ENCODE measurements at places on chromosomes 6 and 20. TPM values are rescaled to one million over a fixed set of nuclear protein-coding genes. Genes with fewer than 3 reads are reported as not detected.

- DNase-seq, result no peak
- H3K4me3 ChIP-seq, result no peak overlapping the region
- peaks cover 60% of the 10 kb centered on the region for H3K4me1 ChIP-seq
- H3K27me3 ChIP-seq, result no peaks in the 10 kb centered on the region
- H3K36me3 ChIP-seq, result peaks cover 100% of the 10 kb centered on the region
Measured at GRCh38 chr20:35709259-35709658, 10.1 kb downstream of the ROMO1 start.

DNA sequence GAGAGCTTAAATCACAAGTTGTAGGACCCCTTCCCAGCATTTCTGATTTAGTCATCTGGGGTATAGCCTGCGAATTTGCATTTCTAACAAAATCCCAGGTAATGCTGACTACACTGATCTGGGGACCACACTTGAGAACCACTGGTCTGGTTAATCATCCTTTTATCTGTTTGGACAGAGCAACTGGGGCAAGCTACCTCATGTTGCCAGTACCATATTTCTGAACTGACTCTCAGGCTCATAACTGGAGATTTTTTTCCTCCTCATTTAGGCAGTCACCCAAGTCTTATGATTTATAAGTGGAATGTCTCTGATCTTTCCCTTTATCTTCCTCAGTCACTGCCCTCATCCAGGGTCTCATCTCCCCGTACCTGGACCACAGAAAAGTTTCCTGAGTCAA is 12.0 kb upstream of the GTF3C6 start:
- H3K27ac ChIP-seq, result no peak overlapping the region
- no peak for DNase-seq
- peaks cover 8% of the 10 kb centered on the region for H3K4me1 ChIP-seq
- H3K27me3 ChIP-seq, result no peaks in the 10 kb centered on the region

- peak; percentile 21 for DNase-seq
- H3K27me3 ChIP-seq, result peaks cover 9% of the 10 kb centered on the region
- H3K4me3 ChIP-seq, result no peak overlapping the region
- no peaks in the 10 kb centered on the region for H3K4me1 ChIP-seq
- no peak overlapping the region for H3K27ac ChIP-seq
Measured at GRCh38 chr6:169975701-169976100, 224.3 kb downstream of the ERMARD start.

DNA sequence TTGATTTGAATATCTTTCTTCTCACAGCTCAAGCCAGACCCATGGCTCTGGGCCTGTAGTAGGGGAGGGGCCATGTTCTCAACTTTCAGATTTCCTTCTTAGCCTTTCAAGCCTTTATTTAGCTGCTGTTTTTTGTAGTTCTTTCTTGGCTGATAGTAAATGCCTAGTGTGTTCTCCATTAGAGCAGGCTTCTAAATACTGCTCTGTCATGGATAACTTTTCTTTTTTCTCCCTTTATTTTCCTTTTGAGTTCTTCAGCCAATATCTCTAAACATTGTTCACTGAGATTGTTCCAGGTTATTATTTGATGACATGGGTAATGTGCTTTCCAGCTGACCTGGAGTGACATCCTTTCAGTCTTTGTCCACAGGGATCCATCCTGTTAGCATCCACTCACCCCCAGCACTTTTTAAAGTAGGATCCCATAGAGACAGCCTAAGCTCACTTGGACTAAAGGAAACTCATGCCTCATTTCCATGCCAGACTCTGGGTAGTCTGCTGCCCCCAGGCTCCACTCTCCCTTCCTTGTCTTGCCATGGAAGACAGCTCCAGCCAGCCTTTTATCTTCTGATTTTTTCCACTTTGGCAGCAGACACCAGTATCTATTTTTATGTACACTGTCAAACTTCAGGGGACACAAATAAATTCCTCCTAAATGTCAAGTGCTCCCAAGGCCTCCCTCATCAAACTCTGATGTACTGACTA is 645.6 kb downstream of the RNF144B start:
- no peaks in the 10 kb centered on the region for H3K36me3 ChIP-seq
- H3K4me1 ChIP-seq, result no peaks in the 10 kb centered on the region
- H3K27me3 ChIP-seq, result no peaks in the 10 kb centered on the region
- DNase-seq, result no peak
- H3K4me3 ChIP-seq, result no peak overlapping the region
- no peak overlapping the region for H3K27ac ChIP-seq

- no peaks in the 10 kb centered on the region for H3K4me1 ChIP-seq
- no peaks in the 10 kb centered on the region for H3K36me3 ChIP-seq
- H3K27ac ChIP-seq, result no peak overlapping the region
- H3K27me3 ChIP-seq, result no peaks in the 10 kb centered on the region
- H3K4me3 ChIP-seq, result no peak overlapping the region
Measured at GRCh38 chr6:160667639-160668481, 3.8 kb upstream of the LPA start.

DNA sequence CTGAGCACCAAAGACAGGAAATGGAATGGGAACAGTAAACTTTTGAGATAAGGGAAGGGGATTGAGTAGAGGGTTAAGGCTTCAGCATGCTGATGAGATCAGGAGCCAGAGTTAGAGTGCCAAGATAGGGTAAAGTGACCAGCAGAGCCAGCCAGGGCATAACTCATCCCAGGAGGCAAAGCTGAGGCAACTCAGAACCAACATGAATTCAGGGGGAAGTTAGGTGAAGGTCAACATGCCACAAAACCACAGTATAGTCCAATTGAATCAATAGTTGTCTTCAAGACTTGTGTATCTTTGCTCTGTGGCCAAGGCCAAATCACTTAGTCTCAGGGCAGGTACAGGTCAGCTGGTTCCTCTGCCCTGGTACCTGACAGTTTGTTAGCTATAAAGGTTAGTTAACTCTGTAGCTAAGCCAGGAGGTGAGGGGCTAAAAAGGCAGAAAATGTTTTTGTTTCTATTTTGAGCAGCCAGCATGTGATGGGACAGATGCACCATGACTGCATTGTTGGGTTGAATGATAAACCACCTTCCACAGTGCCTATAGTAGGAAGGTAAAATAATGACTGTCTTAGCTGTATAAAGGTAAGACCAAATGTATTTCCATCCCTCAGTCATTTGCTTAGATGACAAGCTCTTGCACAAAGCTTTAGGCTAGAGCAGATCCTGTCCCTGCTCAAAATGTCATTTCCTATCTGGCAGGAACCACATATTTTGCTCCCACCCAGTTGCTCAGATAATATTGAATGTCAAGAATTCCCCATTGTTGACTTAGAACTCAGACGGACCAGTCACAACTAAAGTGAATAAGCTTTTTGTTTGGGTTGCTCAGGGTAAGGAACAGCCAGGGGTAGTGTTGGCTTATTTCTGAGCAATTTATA is 15.8 kb downstream of the RNF8 start:
- peaks cover 89% of the 10 kb centered on the region for H3K36me3 ChIP-seq
- H3K4me1 ChIP-seq, result peaks cover 17% of the 10 kb centered on the region
- H3K27me3 ChIP-seq, result no peaks in the 10 kb centered on the region
- no peak overlapping the region for H3K27ac ChIP-seq
- DNase-seq, result no peak
- no peak overlapping the region for H3K4me3 ChIP-seq

DNA sequence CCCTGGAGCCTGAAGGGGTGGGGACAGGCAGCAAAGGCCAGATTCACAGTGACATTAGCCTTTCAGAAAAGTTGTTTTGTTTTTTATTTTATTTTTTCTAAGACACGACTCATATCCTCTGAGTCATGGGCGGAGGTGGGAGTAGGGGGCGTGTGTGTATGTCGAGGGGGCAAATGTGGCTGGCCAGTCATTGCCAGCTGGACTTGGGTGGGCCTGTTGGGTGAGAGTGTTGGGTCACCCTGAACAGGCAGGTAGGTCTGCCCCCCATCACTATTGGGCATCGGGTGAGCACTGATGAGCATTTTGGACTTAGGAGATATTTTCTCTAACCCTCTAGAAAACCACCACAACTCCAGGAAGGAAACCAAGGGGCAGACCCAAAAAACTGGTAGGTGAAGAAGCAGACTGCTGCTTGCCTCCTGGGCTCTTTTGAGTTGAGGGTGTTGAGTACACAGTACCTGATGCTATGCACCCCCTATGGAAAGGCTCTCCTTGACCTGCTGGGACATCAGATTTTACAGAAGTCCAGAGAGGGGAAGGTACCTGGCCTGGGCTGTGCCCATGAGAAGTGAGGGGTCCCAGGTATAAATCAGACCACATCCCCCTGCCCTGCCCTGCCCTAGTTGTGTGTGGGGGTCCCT is 5.6 kb downstream of the SMIM29 start:
- DNase-seq, result no peak
- H3K27ac ChIP-seq, result peak overlapping the region; percentile 10
- H3K4me1 ChIP-seq, result peaks cover 59% of the 10 kb centered on the region
- no peaks in the 10 kb centered on the region for H3K27me3 ChIP-seq
- no peak overlapping the region for H3K4me3 ChIP-seq
- no peaks in the 10 kb centered on the region for H3K36me3 ChIP-seq

DNA sequence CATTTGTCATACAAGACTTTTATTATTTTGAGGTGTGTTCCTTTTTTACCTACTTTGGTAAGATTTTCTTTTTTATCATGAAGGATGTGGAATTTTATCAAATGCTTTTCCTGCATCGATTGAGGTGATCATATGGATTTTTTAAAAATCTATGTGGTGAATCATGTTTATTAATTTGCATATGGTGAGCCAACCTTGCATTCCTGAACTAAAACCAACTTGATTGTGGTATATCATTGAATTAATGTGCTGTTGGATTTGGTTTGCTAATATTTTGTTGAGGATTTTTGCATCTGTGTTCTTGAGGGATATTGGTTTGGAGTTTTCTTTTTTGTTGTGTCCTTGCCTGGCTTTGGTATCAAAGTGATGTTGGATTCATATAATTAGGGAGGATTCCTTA is 848.1 kb upstream of the EYS start:
- H3K4me1 ChIP-seq, result no peaks in the 10 kb centered on the region
- H3K27me3 ChIP-seq, result no peaks in the 10 kb centered on the region
- H3K36me3 ChIP-seq, result no peaks in the 10 kb centered on the region
- DNase-seq, result no peak
- H3K27ac ChIP-seq, result no peak overlapping the region
- H3K4me3 ChIP-seq, result no peak overlapping the region

DNA sequence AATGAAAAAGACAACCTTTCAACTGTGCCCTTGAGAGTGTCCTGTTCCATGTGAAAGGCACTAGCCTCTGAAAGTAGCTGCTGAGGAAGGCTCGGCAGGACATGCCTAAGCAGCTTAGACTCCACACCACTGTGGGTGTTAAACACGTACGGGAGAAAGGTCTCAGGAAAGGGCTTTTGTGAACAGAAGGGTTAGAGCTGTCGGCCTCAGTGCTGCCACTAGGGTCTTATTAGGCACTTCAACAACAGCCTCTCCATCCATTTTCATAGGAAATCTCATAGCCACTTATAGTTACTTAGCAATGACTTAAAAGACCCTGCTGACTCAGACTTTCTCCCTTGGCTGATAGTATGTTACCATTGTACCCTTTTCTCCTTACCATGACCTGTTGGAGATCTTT is 662.8 kb downstream of the TBC1D32 start:
- H3K4me1 ChIP-seq, result no peaks in the 10 kb centered on the region
- DNase-seq, result no peak

- no peak for DNase-seq
- H3K27me3 ChIP-seq, result peaks cover 14% of the 10 kb centered on the region
- H3K27ac ChIP-seq, result no peak overlapping the region
- H3K4me1 ChIP-seq, result peaks cover 21% of the 10 kb centered on the region
Measured at GRCh38 chr20:23032750-23033078, 2.4 kb upstream of the SSTR4 start.

GRCh38 chr6:34494973-34495372 is 29.1 kb downstream of the PACSIN1 start:
- no peaks in the 10 kb centered on the region for H3K4me1 ChIP-seq
- DNase-seq, result no peak
- H3K27me3 ChIP-seq, result no peaks in the 10 kb centered on the region
- no peaks in the 10 kb centered on the region for H3K36me3 ChIP-seq
- H3K27ac ChIP-seq, result no peak overlapping the region

- H3K36me3 ChIP-seq, result no peaks in the 10 kb centered on the region
- no peak overlapping the region for H3K27ac ChIP-seq
- DNase-seq, result no peak
- no peaks in the 10 kb centered on the region for H3K4me1 ChIP-seq
Measured at GRCh38 chr6:121925534-121926255, 473.8 kb upstream of the HSF2 start.

DNA sequence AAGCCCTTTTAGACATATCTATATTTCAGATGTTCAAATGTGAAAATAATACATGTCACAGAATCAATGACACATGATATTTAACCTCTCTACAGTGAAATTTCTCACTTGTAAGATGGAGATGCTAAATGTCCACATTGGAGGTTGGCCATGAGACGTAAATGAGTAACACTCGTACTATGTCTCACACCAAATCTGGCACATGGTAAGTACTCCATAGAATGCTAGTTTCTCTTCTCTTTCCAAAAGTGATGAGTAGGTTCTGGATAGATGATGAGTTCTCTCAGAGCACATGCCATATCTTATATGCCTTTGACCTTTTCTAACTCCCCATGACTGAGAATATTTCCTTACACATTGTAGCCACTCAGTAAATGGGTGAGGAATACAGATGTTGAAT is 17.7 kb downstream of the GFOD1 start:
- H3K27me3 ChIP-seq, result no peaks in the 10 kb centered on the region
- no peak for DNase-seq

GRCh38 chr6:50213146-50213545 is 163.4 kb upstream of the DEFB112 start:
- DNase-seq, result no peak
- H3K27me3 ChIP-seq, result no peaks in the 10 kb centered on the region
- H3K4me3 ChIP-seq, result no peak overlapping the region
- no peaks in the 10 kb centered on the region for H3K4me1 ChIP-seq
- no peaks in the 10 kb centered on the region for H3K36me3 ChIP-seq

- DNase-seq, result no peak
- H3K4me1 ChIP-seq, result peaks cover 8% of the 10 kb centered on the region
- H3K36me3 ChIP-seq, result no peaks in the 10 kb centered on the region
- H3K27ac ChIP-seq, result peak overlapping the region; percentile 58
Measured at GRCh38 chr6:150666071-150666470, 66.4 kb downstream of the PLEKHG1 start.

- DNase-seq, result no peak
- H3K36me3 ChIP-seq, result no peaks in the 10 kb centered on the region
- no peak overlapping the region for H3K4me3 ChIP-seq
- H3K27me3 ChIP-seq, result no peaks in the 10 kb centered on the region
- no peak overlapping the region for H3K27ac ChIP-seq
Measured at GRCh38 chr6:22666586-22666985, 97.2 kb downstream of the HDGFL1 start.

- H3K4me1 ChIP-seq, result peaks cover 20% of the 10 kb centered on the region
- H3K36me3 ChIP-seq, result no peaks in the 10 kb centered on the region
- peak overlapping the region; percentile 1 for H3K27ac ChIP-seq
- no peak for DNase-seq
Measured at GRCh38 chr20:39309458-39309857, 347.3 kb downstream of the DHX35 start.

DNA sequence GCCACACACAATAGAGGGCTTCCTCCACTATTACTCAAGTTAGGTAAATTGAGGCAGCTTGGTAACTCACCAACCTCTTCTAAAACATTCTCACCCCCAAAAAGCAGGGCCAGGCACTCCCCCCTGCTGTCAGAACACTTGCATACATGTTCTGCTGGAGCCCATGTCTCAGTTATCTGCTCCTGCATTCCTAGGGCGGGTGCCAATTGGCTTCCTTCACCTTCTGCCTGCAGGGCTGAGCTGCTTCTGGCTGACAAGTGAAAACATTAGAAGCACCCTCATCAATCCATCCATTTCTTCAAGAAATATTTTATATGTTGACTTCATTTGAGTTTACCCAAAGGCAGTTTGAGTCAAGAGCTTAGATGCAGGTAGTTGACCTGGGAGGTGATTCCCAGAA is 4.5 kb upstream of the ENTPD6 start:
- H3K36me3 ChIP-seq, result no peaks in the 10 kb centered on the region
- H3K27me3 ChIP-seq, result peaks cover 10% of the 10 kb centered on the region
- no peak overlapping the region for H3K27ac ChIP-seq

HCRTR2 gene
- total RNA-seq, result not detected

CDH26 gene
- 2.3 TPM for total RNA-seq

EPPIN gene
- not detected for total RNA-seq

ITPR3 gene
- 85.1 TPM for total RNA-seq

SNRNP48 gene
- 14.5 TPM for total RNA-seq

SYCP2L gene
- total RNA-seq, result 0.25 TPM

DNMT3B gene
- total RNA-seq, result 1.1 TPM

PDCD2 gene
- total RNA-seq, result 95.4 TPM

All from spleen (tissue), 13 donors.